EH (cell line): ENCODE measurements at places on chromosomes 13 and 19.

DNA sequence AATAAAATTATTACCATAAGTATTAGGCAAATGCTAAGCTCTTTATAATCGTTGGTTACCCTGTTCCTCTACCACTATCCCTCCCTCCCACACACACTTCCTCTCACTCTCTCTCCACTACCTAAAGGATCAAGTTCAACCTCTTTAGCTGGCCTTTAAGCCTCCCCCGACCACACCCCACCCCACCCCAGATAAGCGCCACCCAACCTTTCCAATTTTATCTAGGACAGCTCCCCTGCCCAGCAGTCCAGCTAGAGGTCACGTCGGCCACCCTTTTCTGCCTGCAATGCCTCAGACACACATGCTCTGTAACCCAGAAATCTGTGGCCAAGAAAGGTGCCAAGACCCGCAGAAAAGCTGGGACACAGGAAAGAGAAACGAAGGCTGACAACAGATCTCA, 1.1 kb downstream of the LYPD4 start:
- no peak for DNase-seq

DNA sequence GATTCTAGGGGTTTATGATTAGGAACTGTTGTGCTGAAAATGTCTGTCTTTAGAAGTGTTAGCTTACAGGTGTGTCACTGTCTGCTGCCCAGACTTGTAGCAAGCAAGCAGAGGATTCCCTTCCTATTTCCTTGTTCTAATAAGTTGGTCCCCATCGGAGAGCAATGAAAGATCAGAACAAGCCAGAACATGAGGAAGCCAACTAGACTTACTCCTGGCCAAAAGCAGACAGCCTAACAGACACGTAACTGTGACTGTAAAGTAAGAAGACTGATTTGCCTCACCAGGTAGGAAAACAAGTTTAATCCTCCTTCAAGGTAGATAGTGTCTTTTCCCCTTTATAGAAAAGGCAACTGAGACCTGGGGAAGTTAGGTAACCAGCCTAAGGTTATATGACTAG, 12.5 kb downstream of the POLR1D start:
- no peak for DNase-seq

DNA sequence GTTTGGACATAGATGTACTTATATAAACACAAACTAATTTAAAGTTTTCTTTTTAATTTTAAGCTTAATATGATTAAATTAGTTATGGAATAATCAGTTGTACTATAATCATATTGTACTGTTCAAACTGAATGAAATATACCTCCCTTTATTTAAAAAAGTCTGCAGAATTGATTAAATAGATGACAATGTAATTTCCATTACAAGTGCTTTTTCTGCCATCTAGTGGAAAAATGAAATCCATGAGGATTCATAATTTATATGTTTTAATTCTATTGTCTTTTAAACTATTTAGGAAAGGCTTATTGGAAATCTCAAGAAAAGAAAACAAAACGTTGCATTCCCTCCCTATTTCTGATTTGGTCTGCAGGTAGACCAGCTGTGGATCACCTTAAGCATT, 30.9 kb downstream of the MZT1 start:
- peak; percentile 10 for DNase-seq

- no peak for DNase-seq
Measured at GRCh38 chr19:35059006-35059798, 17.7 kb downstream of the HPN start.

DNA sequence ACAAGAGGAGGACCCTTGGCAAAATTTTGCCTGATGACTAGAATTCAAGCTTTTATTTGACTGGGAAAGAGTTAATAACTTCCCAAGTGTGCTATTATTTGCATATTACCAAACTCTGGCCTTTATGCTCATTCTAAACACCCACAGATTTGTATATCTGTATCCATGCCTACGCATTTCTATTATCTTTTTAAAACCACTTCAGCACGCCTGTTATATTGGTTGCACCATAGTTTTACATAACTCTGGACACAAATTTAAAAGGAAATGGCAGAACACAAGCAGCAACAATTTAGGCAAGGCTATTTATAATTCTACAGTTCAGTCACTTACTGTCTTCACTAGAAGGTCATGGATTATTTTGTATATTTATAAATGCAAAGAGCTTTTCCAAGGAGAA, 3.7 kb upstream of the RASL11A start:
- DNase-seq = no peak

DNA sequence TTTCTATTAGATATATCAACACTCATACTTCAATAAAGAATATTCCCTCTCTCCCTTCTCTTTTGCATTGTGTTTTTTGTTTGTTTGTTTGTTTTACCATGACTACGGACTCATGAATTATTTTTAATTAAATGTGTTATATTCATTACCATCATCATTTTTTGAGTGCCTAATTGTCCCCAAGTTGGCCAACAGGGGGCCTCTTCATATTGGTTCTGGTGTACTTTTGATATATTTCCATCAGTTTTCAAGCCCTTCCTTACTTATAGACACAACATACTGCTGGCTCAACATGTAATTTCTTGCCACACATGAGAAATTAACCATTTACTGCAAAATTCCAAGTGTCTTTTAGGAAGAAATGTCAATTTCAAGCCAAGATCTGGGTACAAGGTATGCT, 54.5 kb upstream of the GPC6 start:
- DNase-seq = peak; percentile 9

- no peak for DNase-seq
Measured at GRCh38 chr19:18839465-18840287, 7.9 kb downstream of the UPF1 start.

DNA sequence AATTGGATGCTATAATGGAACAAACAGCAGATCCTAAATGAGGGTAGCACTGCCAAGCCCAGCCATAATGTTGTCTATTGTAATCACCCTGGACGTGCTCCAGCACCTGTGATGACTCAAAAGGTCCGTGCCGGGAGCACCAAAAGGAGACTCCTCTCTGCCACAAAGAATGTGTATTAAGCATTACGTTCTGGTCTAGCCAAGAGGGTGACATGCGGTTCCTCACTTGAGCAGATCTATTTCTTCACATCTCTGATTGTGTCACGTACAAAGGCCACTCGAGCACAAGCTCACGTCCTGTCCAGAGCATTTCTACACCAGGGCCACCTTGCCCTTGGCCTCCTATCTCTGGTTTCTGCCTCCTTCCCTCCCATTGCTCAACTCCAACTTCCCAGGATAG, 219.9 kb upstream of the IRS2 start:
- DNase-seq = peak; percentile 66

DNA sequence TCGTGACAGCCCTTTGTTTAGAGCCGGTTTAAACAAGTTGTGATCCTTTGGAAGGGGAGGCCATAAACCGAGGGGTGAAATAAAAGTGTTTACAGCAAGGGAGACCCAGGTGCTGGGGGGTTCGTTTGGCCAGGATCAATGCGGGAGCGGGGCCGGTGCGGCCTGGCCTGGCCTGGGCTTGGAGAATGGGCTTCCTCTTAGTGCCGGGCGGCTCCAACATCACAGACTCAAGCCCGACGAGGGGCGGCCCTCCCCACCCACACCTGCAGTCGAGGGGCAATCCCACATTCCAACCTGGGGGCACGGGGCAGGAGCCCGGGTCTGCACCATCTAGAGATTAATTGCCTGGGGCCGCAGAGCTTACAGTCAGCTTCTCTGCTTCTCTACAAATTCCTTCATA, 42.8 kb upstream of the GTF3A start:
- DNase-seq = no peak

- peak; percentile 2 for DNase-seq
Measured at GRCh38 chr13:99813336-99814095, 158.1 kb downstream of the ZIC5 start.

DNA sequence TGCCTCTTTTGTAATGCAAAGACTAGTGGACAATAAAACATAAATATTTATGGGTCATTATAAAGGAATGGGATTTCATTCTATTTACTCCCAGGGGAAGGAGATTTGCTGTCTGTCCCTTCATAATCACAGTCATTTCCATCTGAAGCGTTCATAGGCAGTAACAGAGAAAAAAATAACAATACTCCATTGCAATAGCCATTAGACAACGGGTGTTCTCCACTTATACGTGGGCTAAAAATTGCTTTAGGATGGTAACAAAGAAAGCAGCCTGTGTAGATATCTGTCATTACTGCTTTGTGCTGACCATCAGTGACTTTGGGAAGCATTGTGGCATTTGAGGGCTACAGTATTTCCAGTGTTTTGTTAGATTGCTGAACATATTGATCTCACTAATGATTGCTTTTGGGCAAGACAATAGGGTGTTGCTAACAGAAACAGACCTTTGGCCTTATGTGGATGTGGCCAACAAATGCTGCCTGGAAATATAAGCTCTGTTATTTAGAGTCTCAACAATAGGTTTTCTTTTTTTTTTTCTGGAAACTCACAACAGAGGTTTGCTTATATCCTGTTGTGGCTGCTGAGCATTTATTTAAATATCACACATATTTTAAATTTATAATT, 355.2 kb downstream of the MTUS2 start:
- no peak for DNase-seq

- DNase-seq = no peak
Measured at GRCh38 chr19:33389421-33390100, 16.1 kb downstream of the CEBPG start.

- DNase-seq = no peak
Measured at GRCh38 chr19:641702-642101, 2.0 kb downstream of the FGF22 start.

DNA sequence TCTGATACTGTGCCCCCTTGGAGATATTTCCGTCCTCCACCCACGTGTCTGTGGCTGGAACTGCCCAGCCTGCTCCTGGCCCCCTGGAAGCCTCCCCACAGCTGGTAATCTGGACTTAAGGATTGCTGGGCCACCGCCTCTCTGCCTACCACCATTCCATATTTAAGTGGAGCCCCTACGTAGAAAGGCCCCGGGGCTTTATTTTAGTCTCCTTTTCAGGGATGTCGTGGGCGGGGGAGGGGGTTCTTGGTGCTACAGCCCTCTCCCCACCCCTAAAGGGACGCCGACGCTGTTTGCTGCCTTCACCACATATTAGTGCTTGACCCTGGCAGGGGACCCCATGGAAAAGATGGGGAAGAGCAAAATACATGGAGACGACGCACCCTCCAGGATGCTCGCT, 2.7 kb upstream of the NOP53 start:
- peak; percentile 50 for DNase-seq

DNA sequence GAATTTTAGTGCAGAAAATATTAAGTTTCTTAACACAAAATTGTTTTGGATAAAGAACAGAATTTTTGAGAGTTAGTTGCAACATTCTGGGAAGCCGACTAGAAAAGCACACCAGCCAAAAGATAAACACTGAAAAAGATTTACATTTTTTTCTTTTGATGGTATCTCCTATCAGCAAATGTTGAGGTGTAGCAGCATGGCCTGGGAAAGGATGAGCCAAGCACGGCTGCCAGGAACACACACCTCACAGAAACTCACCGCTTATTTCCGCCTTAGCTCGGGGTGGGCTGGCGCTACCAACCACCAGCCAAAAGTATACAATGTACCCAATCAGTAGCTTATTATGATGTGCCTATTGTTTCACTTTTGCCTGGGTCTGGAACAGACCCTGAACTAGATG, 134.7 kb downstream of the MIPEP start:
- DNase-seq = no peak

DNA sequence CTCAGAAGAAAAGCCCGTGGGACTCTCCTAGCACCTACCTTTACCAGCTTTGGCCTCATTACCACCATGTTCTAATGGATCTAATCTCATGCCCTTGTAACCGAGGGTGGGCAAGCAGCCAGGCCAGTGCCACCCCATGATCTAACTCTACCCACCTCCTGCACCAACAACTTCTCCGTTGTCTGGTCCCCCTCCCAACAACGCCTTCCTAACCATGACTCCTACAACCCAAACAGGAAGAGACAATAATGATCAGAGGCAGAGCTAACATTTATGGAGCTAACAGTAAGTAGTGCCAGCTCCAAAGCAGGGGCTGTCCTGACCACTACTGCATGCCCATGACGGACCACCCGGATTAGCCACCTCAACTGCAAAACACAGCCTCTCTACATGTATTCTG, 3.5 kb downstream of the USP12 start:
- DNase-seq = no peak

GRCh38 chr13:48491423-48492095, 41.3 kb downstream of the RCBTB2 start:
- DNase-seq = peak; percentile 59

GRCh38 chr13:96533408-96533807, 443.5 kb downstream of the HS6ST3 start:
- DNase-seq = no peak

- DNase-seq = no peak
Measured at GRCh38 chr13:62799038-62799535, 1383.4 kb upstream of the PCDH20 start.

DNA sequence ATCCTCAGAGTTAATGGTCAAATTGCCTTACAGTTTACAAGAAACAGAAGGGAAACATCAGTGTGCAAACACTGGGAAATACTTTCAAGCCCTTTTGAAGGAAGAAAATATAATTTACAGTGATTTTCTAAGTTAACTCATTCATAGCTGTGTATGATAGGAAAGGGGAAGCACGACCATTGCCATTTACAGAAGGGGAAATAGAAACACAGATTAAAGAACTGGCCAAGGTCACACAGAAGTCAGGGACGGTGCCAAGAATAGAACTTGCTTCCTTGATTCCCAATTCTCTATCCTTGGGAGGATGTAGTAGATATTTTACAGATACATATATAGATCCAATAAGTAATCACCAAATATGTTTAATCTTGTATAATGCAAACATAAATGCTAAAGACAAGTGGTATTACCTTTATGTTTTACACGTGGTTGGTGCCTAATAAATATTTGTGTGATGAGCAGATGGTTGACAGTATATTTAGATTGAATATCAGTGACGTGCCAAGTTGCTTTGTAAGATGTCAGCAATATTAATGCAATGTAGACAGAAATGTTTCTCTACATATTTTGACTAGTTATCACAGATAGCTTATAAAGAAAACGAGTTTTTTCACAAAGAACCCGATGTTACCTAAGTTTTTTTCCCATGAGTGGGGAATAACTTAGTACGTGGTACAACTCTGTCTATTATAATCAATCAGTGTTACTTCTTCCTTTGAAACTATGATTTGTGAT, 73.1 kb downstream of the FLT1 start:
- no peak for DNase-seq

DNA sequence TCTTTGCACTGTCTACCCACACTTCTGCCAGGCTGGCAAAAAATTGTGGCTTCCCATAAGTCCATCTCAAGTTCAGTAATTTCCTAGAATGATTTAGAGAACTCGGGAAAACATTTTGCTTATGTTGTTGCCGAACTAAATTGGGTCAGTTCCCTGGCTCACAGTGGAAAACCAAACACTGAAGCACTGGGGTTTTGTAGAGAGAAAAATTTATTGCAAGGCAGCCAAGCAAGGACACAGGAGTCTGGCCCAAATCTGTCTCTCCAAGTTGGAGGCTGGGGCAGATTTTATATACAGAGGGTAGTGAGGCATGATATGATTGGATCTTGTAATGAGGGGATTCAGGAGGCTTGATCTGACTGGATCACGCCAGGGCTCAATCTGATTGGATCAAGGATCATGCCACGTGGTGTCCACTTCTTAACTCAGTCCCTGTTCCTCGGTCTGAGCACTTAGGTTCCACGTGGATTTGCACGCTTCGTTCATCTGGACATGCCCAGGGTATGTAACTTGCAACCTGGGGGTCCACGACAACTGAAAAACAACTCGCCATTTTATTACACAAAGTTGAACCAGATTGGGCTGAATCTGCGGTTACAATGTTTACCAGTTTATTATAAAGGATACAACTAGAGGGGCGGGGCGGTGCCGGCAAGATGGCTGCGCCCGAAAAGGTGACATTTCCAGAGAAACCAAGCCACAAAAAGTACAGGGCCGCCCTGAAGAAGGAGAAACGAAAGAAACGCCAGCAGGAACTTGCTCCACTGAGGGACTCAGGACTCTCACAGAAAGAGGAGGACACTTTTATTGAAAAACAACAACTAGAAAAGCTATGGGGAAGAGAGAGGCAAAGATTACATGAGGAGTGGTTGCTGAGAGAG, 7.3 kb downstream of the CD209 start:
- no peak for DNase-seq
